ENCODE measurements at places on chromosomes 12 and 14.

GRCh38 chr14:44370727-44371126 is 136.4 kb downstream of the FSCB start:
- no peak for DNase-seq

GRCh38 chr12:114334395-114334794 is 71.5 kb downstream of the TBX5 start:
- no peak for DNase-seq

DNA sequence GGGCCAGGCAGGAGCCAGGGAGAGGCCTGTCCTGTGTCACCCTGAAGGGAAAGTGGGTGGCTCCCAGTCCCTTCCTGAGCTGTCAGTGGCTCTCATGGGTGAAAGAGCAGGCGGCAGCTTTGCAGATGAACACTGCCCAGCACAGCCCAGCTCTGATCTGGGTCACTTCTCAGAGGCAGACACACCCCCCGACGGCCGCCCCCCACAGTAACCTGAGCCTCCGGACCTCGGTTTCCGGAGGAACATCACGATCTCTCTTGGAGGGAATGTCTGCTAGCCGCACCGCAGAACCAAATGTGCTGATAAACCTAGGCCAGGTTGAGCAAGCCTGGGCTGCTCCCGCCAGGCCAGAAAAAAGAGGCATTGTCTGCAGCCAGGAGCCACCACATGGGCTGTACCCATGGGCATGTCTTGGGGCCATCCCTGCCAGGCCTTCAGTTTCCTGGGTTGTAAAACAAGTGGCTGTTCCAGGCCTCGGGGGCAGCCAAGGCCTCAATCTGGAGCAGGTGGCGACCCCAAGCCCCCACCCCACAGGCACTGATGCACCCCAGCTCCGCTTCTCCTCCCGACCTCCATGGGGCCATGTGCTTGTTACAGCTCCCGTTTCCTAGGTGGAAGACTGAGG is 57.6 kb downstream of the NCOR2 start:
- DNase-seq: no peak

- peak; percentile 76 for DNase-seq
Measured at GRCh38 chr12:3041558-3042164, 35.5 kb upstream of the TSPAN9 start.

DNA sequence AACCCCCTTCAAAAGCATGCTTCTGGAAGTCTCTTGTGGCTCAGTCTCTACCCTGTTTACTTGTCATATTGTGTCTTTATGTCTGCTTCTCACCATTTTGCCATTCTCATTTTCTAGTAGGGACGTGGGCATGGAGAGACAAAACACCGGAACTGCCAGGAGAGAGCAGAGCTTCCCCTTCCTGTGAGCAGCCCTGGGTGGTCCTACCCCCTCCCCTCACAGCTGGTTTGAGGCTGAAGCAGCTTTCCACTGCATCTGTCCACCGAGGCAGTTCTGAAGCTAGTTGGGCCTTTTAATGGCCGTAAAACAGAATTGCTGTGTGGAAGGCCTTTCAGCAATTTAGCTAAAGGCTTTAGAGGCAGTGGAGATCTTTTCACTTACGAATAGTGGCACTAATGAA is 77.0 kb downstream of the PELI2 start:
- DNase-seq: no peak
